Stimulated activated CD8-positive, alpha-beta memory T cell treated with anti-CD3 and anti-CD28 coated beads, Interleukin-7, amount 100 ng/mL, for 1 hour (primary cell): ENCODE measurements at places on chromosomes 5 and 9.

DNA sequence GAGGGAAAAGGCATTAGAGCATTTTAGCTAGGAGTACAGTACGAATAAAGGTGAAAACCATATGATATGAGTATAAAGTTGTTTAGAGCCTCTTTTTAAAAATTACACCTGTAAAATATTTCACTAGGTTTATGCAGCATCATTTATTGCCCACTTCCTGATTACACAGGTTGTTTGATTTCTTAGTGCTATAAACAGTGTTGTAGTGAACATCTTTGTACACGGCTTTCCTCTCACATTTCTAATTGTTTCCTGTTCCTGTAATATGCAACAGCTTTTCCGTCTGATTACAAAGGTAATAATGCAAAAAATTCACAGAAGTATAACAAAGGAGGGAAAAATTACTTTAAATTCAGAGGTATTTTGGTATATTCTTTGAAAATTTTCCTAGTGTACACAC is 13.0 kb downstream of the STOM start:
- no peak for DNase-seq

- DNase-seq = no peak
Measured at GRCh38 chr5:62112689-62113228, 193.2 kb upstream of the KIF2A start.

GRCh38 chr5:57947181-57947580 is 464.6 kb upstream of the ACTBL2 start:
- no peak for DNase-seq

GRCh38 chr9:120571443-120572257 is 8.3 kb downstream of the CDK5RAP2 start:
- DNase-seq = no peak

GRCh38 chr5:134577796-134578577 is 52.5 kb downstream of the JADE2 start:
- peak; percentile 65 for DNase-seq

GRCh38 chr9:123437201-123437600 is 81.2 kb downstream of the CRB2 start:
- no peak for DNase-seq

DNA sequence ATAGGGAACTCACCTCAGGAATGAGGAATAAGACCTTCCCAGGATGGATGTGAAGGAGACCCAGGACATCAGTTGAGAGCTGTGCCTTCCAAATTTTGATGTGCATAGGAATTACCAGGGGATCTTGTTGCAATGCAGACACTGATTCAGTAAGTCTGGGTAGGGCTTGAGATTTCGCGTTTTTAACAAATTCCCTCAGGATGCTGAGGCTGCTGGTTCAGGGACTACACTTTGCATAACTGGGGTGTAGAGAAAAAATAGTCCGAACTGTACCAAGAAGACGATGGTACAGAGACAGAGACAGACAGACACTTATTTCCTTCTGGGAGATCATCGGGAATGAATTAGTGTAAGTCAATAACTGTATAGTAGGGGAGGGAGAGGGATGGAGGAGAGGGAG is 82.3 kb upstream of the FREM1 start:
- no peak for DNase-seq

DNA sequence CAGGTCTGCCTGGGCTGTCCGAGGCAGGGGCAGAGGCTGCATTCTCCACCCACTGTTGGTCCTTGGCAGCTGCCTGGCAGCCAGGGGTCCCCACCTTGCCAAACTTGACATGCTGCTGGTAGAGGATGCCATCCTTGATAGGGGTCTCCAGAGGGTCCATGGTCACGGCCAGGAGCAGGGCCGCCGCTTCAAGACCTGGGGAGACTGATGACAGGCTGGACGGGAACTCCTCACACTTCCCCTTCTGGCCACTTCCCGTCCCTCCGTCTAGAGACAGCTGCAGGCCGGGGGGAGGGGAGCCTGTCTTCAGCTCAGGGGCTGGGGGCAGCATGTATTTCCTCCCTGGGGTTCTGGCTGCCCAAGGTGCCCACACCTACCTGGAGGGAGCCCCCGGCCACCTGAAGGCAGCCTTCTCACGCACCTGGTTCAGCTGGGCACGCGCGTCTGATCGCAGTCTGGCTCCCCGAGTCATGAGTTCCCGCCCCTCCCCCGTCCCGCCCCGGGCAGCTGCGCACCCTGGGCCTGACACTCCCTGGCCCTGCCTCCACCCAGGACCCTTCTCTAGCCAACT is at the start of gene DOK3:
DOK3 (minus strand) TSS at position 446 of the 571 bp plus-strand sequence; CDS start at position 160, 286 bp downstream.
- DNase-seq = no peak

DNA sequence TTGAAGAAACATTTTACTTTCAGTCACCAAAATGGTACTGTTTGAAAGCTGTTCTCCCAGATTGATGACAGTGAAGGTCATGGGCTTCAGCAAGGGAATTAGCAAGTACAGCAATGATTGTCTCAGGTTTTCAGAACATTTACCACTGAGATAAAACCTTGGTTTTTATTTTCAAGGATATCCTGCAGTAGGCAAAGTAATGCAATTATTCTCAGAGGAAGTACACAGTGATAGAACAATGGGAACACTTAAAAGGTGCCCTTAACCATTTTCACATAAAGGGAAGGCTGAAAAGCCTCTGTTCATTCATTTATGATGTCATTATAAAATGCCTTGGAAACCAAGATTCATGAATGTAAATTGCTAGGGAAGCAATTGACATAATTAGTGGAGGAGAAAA is 471.8 kb upstream of the ACO1 start:
- no peak for DNase-seq

GRCh38 chr9:90523958-90524357 is 118.7 kb downstream of the DIRAS2 start:
- no peak for DNase-seq

- DNase-seq = no peak
Measured at GRCh38 chr5:148970228-148970627, 92.6 kb downstream of the SH3TC2 start.

GRCh38 chr5:151347369-151347768 is at the start of gene SLC36A2:
SLC36A2 (minus strand) TSS chr5:151347559; CDS start chr5:151347460, 99 bp downstream.
- no peak for DNase-seq

DNA sequence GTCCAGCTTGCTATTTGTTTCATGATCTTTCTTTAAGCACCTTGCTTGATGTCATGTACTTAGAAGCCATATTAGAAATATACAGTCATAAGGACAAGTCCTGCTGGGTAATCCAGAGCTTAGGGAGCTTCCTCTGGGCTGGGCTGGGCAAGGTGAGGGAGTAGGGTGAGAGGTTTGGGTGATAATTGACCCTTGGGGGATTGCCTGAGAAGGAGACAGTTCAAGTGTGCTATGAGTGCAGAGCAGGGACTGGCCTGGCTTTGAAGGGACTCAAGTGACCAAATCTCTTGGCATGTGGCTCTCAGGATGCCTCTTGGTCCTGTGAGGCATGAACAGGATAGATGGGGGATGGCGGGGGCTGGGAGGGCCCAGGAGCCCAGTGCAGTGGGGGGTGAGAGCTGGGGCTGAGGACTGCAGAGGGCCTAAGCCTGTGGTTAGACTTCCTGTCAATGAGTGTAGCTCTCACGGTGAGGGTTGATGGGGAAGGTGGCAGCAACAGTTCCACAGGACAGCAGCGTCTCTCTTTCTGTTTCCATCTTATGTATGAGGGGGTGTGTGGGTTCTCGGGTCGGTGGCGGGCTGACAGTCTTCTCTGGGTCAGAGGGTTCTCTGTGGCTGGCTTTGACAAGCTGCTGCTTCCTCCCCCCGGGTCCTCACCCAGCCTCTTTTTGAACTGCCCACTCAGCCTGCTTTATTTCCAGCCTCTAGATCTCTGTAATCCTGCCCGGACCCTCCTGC is 53.5 kb downstream of the RGS3 start:
- DNase-seq = peak; percentile 46

- DNase-seq = no peak
Measured at GRCh38 chr5:135441350-135441831, 5.8 kb downstream of the DCANP1 start.

- no peak for DNase-seq
Measured at GRCh38 chr5:54620141-54620933, 102.8 kb downstream of the SNX18 start.

DNA sequence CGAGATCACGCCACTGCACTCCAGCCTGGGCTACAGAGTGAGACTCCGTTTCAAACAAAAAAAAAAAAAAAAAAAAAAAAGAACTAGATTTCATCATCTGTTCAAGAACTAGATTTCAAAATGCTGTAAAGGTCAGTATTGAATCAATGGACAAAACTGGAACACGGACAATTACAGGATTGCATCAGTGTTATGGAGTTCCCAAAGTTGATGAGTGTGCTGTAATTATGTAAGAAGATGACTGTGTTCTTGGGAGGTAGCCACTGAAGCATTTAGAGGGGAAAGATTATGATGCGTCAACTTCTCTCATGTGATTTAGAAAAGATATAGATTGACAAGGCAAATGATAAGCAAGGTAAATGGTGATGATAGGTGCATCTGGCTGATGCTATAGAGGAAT is 6.5 kb downstream of the FAM240B start:
- DNase-seq = no peak

DNA sequence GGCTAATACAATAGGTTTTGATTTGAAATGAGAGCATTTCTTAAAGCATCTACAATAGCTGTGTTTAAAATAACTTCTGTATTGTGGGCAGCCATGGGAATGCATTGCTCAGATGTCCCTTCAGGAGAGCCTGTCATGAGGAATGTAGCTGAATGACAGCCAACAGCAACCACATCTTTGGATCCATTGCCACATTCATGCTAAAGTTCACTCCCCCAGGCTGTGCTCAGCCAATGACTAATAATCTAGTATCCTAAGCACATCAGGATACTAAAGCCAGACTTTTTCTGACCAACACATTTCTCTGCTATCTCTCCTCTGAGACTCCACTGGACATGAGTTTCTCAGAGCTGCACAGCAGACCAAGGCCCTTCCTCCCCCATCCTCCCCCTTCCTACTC is 45.5 kb downstream of the HTR1A start:
- DNase-seq = no peak

GRCh38 chr9:86735772-86736458 is 211.4 kb downstream of the GAS1 start:
- DNase-seq = no peak

DNA sequence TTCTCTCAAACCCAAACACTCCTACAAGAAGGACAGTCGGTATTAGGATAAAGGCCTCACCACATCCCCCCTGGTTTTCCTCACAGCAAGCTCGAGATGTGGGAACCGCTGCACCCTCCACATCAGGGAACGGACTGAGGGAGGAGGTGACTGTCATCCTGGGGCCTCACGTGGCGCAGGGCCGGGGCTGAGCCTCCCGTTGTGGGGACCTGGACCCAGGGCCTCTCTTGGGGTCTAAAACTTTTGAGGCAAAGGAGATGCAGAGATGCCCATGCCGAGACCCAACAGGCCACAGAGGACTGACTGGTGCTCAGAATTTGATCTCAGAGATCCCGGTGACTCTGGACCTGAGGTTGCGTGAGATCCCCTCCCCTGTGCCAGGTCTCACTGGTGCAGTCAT is 72.7 kb downstream of the MRPL36 start:
- no peak for DNase-seq

GRCh38 chr5:139829471-139829870 is 33.9 kb downstream of the PSD2 start:
- DNase-seq = no peak

DNA sequence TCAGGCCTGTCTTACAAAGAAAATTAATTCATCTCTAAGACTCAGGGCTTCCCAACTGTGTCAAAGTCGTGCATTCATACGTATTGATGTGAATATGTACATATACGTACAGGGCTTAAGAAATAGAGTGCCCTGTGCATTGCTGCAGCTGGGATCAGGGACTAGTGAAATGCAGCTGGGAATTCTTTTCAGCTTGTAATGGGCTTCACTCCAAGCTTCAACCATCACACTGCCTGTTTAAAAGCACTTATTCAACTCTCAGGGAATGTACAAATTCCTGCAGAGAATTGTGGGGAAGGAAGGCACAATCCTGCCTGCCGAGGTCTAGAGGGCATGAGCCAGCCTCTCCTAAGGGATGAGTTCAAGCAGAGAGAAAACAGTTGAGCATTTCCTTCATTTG is 59.6 kb upstream of the MAN2A1 start:
- DNase-seq = no peak

DNA sequence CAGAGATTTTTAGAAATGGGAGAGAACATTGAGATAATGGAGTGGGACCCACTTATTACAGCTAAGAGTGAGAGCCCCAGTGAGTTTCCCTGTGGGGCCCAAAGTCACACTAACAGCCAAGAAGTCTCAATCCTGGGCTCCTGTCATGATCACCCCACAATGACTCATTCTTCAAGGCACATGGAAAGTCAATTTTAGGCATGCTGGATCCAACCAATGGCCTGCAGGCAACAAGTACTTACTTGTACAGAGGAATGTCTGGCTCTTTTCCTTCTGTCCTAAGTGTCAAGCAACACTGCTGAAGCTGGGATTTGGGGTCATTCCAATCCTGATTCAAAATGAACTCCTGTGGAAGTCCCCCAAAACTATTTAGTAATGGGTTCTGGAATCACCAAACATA is 123.1 kb downstream of the DROSHA start:
- DNase-seq = no peak

DNA sequence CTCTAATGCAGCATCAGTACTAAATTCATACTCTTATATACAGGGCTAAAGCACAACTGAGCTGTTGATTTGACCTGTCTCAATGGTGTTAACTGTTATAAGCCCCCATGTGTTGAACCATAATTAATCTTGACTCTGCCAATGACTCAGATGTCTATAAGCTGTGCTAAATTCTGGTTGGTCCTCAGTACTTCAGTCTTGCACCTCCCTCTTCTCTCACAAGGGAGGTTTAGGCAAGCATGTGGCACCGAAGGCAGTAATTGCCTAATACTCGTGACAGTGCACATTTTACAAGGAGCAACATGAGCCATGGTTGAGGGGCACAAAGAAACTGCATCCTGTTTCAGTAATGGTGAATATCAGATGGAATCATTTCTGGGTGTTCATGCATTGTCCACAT is 255.9 kb downstream of the TRPM3 start:
- no peak for DNase-seq

- no peak for DNase-seq
Measured at GRCh38 chr5:124200381-124200780, 546.1 kb downstream of the ZNF608 start.

GRCh38 chr9:38061326-38061977 is 7.6 kb downstream of the SHB start:
- DNase-seq = no peak

GRCh38 chr9:93884808-93885207 is 70.3 kb downstream of the BARX1 start:
- DNase-seq = no peak

DNA sequence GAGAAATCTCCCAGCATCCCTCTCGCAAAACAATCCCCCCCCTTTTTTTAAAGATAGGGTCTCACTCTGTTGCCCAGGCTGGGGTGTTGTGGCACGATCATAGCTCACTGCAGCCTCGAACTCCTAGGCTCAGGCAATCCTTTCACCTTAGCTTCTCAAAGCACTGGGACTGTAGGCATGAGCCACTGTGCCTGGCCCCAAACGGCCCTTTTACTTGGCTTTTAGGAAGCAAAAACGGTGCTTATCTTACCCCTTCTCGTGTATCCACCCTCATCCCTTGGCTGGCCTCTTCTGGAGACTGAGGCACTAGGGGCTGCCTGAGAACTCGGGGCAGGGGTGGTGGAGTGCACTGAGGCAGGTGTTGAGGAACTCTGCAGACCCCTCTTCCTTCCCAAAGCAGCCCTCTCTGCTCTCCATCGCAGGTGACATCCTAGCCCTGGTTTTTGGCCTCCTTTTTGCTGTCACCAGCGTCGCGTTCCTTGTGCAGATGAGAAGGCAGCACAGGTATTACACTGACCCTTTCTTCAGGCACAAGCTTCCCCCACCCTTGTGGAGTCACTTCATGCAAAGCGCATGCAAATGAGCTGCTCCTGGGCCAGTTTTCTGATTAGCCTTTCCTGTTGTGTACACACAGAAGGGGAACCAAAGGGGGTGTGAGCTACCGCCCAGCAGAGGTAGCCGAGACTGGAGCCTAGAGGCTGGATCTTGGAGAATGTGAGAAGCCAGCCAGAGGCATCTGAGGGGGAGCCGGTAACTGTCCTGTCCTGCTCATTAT is 6.8 kb downstream of the CA9 start:
- DNase-seq = no peak
